ENCODE measurements at places on chromosomes 2 and 18.

DNA sequence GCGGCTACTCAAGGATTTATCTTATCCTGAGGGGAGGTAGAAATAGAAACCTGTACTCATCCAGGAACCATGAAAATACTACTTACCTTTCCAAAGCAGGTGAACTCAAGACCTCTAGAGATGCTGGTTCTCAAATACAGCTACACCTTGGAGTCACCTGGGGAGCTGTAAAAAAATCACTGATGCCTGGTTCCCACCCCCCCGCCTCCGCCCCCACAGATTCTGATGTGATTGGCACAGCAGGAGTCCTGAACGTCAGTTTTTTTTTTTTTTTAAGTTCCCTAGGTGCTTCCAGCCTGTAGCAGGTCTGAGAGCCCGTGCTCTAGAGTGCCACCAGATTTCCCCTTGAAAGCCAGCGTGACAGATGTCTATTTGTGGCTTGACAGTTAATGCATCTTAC is 113.6 kb downstream of the MRO start:
- DNase-seq = no peak

- no peak for DNase-seq
Measured at GRCh38 chr2:28342081-28342967, 50.3 kb upstream of the FOSL2 start.

GRCh38 chr2:38722271-38723061 is 28.7 kb downstream of the SRSF7 start:
- peak; percentile 17 for DNase-seq

GRCh38 chr2:232506709-232507108 is 13.5 kb upstream of the PRSS56 start:
- DNase-seq = no peak

- DNase-seq = no peak
Measured at GRCh38 chr18:61833387-61833786, 59.4 kb downstream of the RNF152 start.

DNA sequence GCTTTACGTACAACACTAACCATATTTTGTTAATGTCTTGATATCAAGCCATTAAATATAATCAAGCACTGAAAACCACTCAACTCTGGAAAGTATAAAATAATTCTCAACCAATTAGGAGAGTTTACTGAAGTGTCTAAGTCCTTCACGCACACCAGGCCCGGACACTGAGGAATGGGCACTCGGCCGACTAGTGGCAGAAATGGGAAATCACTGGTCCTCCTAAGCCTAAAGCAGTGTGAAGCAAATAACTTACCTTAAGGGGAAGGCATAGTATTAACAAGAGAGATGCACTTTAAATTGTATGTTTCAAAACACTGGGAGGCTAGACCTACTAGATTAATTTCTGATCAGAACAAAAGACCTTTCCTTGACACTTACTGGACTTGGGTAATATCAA is 45.7 kb downstream of the FAM210A start:
- no peak for DNase-seq

DNA sequence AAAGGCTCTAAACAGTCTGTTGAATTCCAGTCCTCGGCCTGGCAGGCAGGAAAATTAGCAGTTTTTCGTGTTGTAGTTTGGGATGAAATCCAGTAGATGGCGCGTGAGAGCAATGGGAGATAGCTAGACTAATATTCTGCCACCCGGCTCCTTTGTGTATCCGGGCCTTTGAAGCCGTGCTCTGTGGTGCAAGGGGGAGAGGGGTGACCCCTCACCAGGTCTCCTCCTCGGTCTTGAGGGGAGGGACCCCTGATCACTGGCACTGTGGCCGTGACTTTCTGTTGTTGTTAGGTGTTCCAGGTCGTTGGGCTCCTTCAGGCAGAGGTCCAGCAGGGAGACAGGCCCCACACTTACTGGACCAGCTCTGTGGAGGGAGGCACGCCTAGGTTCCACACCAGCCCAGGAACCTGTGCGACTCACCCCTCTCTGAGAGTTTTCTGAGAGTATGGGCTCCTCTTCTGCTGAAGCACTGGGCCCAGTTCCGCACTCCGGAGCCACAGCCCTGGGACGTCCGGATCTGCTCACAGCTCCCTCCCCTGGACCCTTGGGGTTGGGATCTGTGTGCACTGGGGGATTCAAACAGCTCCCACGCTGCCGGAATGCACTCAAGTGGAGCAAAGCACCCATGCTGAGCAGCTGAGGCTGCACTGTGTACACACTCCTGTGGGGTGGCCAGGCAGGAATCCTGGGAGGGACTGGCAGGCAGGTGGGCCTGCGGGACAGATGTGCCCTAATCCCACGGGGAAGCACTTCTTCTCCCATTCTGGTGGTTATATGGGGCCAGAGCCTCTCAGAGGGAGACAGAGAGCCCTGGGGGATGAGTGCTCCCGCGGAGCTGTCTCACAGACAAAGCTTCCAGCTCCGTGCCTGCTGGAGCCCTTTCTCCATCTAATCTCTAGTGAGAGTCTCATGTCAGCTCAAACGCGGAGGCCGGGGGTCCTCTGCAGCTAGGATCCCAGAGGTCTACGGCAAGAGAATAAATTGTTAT is 8.8 kb downstream of the GKN2 start:
- peak; percentile 8 for DNase-seq

DNA sequence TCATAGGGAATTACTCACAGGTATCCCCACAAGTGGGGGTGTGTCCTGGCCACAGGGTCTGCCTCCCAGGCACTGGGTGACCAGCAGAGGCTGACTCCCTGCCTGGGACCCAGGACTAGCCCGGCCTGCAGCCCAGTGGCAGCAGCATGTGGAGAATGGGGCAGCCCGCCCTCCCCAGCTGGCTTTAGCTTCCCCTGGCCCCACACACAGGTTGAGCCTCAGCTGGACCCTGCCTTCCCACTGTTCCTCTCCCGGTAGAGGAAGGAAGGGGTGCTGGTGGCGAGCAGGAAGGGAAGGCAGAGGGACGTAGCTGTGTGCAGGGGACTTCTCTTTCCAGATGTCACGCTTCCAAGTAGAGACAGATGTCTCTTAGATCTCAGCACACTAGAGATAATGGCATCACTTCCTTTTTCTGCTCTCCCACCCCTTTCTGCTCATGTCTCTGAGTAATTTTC is 51.4 kb downstream of the EMILIN2 start:
- no peak for DNase-seq

- no peak for DNase-seq
Measured at GRCh38 chr2:148812306-148812705, 62.7 kb upstream of the KIF5C start.

GRCh38 chr2:179247318-179248023 is 17.2 kb downstream of the SESTD1 start:
- no peak for DNase-seq

GRCh38 chr2:45533771-45534170 is 77.3 kb downstream of the SRBD1 start:
- no peak for DNase-seq

GRCh38 chr2:232382331-232383225 is 4.0 kb downstream of the ALPP start:
- no peak for DNase-seq

DNA sequence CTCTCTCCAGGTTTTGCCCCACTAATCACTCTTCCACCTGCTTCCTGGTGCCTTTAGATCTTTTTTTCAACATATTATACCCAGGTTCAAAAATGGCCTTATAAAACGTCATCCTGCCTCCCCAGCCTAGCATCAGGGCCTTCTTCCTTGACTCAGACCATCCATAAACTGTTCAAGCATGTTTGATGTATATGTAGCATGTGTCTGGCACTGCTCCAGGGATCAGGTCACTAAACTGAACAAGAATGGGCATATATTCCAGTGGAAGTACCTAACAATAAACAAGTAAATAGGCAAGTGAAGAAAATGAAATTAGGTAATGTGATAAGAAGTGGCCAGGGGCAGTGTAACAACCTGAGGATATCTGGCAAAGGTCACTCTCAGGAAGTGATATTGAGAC is 141.2 kb downstream of the TRIB2 start:
- no peak for DNase-seq

DNA sequence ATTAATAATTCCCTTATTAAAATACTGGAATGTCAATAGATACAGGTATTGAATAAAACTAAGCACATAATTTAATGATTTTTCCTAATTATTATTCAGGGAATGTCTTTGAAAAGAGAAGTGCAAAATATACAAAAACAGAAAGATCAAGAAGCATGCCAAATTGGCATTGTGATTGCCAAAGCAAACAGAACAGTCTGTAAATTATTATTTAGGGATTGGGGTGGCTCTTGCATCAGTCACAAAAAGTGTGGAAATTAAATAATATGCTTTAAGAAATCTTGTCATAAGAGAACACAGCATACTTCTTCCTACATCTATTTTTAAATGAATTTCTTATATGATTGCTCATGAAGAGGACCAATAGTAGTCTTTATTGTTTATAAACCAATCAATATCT is 1211.9 kb downstream of the DPP10 start:
- DNase-seq = no peak

- DNase-seq = peak; percentile 31
Measured at GRCh38 chr18:76405681-76406356, 89.2 kb downstream of the ZNF516 start.

- DNase-seq = no peak
Measured at GRCh38 chr2:159155320-159155719, 131.2 kb downstream of the WDSUB1 start.

DNA sequence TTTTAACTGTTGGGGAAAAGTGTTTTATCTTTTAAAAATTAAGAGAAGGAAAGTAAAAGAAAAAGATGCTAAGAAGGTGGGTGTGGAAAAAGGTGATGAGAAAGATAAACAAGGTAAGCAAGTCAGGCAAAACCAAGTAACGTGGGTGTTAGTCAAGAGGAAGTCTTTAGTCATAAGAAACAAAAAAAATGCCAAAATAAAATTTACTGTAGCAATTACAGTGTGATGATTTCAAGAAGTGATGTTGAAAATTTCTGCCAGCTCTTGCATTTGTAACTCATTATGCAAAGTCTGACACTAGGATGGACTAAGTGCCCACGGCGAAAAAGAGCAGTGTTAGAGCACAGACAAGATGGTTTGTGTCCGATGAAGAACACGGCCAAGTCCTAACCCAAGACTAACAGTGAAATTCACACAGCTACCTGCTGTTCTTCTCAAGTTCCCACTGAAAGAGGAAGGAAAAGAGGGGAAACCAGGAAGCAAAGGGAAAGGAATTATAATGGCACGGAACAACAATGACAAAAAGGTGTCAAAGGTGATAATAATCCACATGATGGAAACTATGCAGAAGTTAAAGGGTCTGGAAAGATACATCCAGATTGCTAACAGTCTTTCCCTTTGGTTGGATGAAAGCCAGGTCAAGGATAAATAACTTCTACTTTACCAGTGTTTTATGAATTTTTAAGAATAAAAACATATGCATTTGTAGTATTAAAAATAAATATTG is 34.1 kb downstream of the NOL10 start:
- no peak for DNase-seq

GRCh38 chr2:75453384-75454240 is 107.1 kb downstream of the EVA1A start:
- no peak for DNase-seq

- no peak for DNase-seq
Measured at GRCh38 chr2:24576617-24577016, 85.6 kb downstream of the NCOA1 start.

GRCh38 chr2:208049441-208049840 is 24.1 kb upstream of the PLEKHM3 start:
- no peak for DNase-seq

DNA sequence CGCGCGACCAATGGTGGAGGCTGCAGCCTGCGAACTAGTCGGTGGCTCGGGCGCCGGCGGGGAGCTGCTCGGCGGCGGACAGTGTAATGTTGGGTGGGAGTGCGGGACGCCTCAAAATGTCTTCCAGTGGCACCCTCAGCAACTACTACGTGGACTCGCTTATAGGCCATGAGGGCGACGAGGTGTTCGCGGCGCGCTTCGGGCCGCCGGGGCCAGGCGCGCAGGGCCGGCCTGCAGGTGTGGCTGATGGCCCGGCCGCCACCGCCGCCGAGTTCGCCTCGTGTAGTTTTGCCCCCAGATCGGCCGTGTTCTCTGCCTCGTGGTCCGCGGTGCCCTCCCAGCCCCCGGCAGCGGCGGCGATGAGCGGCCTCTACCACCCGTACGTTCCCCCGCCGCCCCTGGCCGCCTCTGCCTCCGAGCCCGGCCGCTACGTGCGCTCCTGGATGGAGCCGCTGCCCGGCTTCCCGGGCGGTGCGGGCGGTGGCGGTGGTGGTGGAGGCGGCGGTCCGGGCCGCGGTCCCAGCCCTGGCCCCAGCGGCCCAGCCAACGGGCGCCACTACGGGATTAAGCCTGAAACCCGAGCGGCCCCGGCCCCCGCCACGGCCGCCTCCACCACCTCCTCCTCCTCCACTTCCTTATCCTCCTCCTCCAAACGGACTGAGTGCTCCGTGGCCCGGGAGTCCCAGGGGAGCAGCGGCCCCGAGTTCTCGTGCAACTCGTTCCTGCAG is at the start of gene HOXD9:
Gene HOXD9, plus strand, starts transcription at position 37 of the 728 bp plus-strand sequence. Its CDS starts 50 bp downstream, at position 87.
- DNase-seq = no peak

DNA sequence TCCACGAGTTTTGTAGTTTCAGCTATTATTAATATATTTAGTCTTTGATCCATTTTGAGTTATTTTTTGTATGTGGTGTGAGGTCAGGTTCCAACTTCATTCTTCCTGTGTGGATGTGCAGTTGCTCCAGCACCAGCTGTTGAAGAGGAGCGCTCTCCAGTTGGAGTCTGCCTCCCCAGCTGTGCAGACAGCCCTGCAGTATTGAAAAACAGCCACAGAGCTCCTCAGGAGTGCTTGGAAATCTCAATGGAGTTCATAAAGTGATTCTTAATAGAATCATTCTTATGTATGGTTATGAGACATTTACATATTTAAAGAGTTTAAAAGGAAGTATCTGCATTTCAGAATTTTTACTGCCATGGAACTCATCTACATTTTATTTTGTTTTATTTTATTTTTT is 17.3 kb downstream of the DGKD start:
- no peak for DNase-seq

DNA sequence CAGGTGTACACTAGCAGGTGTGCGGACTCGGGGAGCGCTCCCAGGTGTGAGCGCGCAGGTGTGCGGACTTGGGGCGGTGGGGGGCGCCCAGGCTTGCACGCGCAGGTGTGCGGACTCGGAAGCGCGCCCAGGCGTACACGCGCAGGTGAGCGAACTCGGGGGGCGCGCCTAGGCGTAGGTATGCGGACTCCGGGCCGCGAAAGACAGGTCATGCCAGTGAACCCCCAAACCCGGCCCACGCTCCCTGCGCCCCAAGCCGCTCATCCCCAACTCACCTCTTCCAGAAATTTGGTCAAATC is 342 bp downstream of the CYB5A start:
- DNase-seq = no peak

DNA sequence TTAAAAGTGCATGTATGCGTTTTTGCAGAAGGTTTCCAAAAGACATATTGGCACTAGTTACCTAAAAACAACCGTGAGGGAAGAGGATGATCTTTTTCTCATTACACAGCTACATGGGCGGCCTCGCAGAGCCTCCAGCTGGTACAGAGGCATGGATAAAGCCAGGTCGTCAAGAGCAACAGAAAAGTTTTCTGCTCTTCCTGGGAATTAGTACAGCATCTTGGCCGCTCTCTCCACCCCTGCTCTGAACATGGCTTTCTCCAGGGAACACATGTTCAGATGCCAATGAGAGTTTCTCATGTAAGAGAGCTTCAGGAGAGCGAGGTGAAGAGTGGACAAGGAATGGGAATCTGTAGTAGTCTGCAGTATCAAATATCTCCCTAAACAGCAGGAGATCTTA is 108.4 kb downstream of the ZEB2 start:
- no peak for DNase-seq
